ENCODE measurements at places on chromosomes 7 and 10.

DNA sequence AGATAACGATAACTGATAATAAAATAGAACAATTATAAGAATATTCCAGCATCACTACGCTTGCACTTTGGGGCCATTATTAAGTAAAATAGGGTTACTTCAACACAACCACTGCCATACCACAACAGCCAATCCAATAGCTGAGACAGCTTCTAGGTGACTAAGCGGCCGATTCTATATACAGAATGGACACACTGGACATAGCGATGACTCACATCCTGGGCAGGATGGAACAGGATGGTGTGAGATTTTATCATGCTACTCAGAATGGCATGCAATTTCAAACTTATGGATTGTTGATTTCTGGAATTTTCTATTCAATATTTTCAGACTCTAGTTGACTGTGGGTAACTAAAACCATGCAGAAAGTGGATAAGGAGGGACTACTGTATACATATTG is 920.9 kb downstream of the LRMDA start:
- DNase-seq = no peak

- DNase-seq = no peak
These were observed 27.1 kb downstream of the CDHR3 start for GRCh38 chr7:105990141-105990540.

- DNase-seq = no peak
These were observed 3.4 kb downstream of the MMRN2 start for GRCh38 chr10:86953747-86954680.

DNA sequence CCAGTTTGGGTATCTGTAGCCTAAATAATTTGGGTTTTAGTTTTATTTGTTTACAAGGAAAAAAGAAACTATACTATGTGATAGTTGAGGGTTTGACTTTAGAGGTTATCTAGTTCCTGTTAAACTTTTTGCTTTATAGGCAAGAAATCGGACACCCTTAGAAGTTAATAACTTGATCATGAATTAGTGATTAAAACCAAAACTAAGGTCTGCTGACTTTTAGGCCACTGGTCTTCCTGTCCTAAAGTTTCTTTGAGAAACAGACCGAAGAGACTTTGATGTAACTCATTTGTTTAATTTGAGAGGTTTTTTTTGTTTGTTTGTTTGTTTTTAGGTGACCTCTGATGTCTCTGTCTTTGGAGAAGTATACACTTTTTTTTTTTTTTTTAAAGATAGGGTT is 59.7 kb downstream of the PHTF2 start:
- DNase-seq = no peak

GRCh38 chr7:140403878-140404564 is at the start of gene RAB19:
RAB19 (plus strand) TSS chr7:140404058; CDS start chr7:140407647, 3,589 bp downstream.
- peak; percentile 5 for DNase-seq

GRCh38 chr7:134942690-134943466 is 43.4 kb upstream of the AGBL3 start:
- no peak for DNase-seq

GRCh38 chr10:101624526-101625102 is 36.5 kb downstream of the DPCD start:
- no peak for DNase-seq

DNA sequence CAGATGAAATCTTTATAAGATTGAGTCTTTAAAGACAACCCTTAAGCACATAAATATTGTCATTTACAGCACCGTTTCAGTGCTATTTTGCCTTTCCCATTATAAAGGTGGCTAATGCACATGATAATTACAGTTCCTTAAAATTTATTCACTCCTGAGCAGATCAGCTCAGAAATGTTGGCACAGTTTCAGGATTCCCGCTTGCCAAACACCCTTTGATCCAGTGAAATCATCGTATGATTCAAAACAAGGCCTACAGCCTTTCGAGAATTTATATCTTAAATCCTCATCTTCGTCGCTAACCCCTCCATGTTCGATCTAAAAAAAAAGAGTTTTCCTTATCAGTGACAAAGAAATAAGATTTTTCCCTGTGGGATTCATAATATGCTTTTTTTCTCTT is 14.1 kb upstream of the SOSTDC1 start:
- no peak for DNase-seq

GRCh38 chr10:22477334-22478287 is 132.3 kb downstream of the SPAG6 start:
- no peak for DNase-seq

- DNase-seq = no peak
These were observed 13.5 kb downstream of the KCTD7 start for GRCh38 chr7:66642186-66642585.

DNA sequence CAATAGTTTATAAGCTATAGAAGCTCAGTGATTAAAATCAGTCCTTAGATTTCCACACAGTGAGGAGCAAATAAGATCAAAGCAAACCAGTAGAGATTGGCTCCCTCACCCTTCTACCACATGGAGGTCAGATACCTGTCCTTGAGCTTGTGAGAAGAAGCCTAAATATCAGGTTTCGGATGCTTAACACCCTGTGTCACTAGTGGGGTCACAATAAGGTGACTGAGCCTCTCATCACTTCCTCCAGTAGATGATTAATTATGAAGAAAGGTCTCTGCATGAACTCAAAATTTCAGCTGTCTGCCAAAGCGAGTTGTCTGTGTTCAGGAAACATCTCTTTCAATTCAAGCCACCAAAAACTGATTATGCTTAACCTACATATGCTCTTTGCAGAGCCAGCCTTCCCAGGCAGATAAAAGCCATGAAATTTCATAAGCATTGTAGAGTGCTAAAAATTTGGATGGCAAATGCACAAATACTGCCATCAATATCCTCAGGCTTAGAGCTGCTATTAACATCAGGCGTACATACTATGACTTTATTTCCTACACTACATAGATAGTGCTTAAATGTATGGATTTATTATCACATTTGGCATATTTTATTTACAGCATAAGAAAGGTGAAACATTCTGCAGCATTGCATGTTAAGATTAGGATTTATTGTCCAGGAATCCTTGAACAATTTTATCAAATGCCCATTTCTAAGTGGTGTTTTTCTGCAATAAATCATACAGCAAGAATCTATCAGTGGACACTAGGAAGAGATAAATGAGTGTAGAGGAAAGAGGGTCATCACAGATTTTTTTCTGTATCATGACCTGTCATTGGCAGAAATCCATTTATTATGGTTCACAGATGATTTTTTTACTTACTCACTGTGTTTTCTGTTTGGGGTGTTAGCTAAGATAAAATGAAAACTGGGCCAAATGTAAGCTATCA is 285.1 kb upstream of the SP8 start:
- DNase-seq = no peak

- no peak for DNase-seq
These were observed 98.3 kb downstream of the CTTNBP2 start for GRCh38 chr7:117774943-117775342.

DNA sequence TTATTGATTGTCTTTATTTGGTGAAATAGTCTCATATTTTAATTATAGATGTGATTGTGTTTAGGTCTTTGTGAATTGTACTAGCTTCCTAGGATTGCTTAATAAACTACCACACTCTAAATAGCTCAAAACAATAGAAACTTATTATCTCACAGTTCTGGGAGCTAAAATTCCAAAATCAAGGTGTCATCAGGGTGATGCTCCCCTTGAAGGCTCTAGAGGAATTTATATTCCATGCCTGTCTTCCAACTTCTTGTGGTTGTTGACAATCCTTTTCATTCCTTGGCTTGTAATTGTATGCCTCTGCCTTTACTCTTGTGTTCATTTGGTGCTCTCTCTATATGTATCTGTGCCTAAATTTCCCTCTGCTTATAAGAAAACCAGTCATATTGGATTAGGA is 155.3 kb upstream of the AKR1E2 start:
- no peak for DNase-seq

- DNase-seq = no peak
These were observed 114.2 kb downstream of the TAF3 start for GRCh38 chr10:7932301-7933036.

DNA sequence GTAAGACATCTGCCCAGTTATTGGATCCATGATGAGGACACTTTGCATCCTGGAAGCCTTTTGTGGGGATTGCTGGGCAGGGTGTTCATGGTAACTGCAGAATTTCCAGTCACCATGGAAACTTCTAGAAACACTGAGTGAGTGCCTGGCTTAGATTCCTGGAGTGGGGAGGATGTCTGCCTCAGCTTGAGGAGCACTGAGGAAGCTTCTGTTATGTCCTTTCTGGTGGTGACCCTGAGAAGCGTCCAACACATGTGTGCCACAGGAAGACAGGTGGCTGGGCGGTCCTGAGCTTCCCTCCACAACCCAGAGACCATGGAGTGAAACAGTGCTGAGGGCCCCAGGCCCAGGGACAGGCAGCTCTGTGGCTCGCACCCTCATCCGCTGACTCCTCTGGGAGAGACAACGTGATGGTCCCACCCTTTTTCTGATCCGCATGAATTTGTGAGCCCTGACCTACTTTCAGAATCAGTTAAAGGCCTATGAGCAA is 191.8 kb upstream of the CXCL12 start:
- no peak for DNase-seq
